ENCODE measurements at places on chromosomes 1 and 21. TPM values are rescaled to one million over a fixed set of nuclear protein-coding genes. Genes with fewer than 3 reads are reported as not detected.

- H3K27ac ChIP-seq = no peak overlapping the region
- H3K4me3 ChIP-seq = no peak overlapping the region
- H3K27me3 ChIP-seq = no peaks in the 10 kb centered on the region
- H3K4me1 ChIP-seq = peaks cover 10% of the 10 kb centered on the region
- no peaks in the 10 kb centered on the region for H3K36me3 ChIP-seq
Measured at GRCh38 chr1:63873751-63874150, 99.9 kb downstream of the ROR1 start.

- no peaks in the 10 kb centered on the region for H3K36me3 ChIP-seq
- no peaks in the 10 kb centered on the region for H3K4me1 ChIP-seq
- no peaks in the 10 kb centered on the region for H3K27me3 ChIP-seq
- no peak for DNase-seq
- H3K4me3 ChIP-seq = no peak overlapping the region
- no peak overlapping the region for H3K27ac ChIP-seq
Measured at GRCh38 chr1:219113261-219113660, 60.4 kb upstream of the LYPLAL1 start.

GRCh38 chr1:225378880-225379279 is 49.0 kb downstream of the LBR start:
- no peaks in the 10 kb centered on the region for H3K4me1 ChIP-seq
- no peaks in the 10 kb centered on the region for H3K27me3 ChIP-seq
- H3K4me3 ChIP-seq = no peak overlapping the region

- H3K27me3 ChIP-seq = no peaks in the 10 kb centered on the region
- no peak overlapping the region for H3K27ac ChIP-seq
Measured at GRCh38 chr1:61961009-61961408, 218.7 kb downstream of the PATJ start.

DNA sequence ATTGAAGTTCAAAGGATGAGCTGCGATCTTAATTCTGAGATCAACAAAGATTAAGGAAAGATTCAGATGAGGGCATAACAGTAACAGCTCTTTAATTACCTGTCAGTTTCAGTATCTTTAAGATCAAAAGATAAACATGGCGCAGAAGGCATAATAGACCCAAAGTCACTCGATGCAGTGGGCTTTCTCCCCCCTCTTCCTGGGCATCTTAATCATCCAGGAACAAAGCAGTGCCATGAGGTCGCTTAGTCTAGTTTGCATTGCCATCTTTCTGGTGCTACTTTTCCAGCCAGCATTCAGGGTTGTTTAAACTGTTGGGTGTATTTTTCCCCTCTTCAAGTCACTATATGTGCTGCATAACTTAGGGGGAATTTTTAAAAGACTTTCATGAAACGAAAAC is 72.3 kb downstream of the HUNK start:
- H3K27me3 ChIP-seq = no peaks in the 10 kb centered on the region
- H3K27ac ChIP-seq = no peak overlapping the region
- no peaks in the 10 kb centered on the region for H3K4me1 ChIP-seq
- H3K36me3 ChIP-seq = no peaks in the 10 kb centered on the region
- no peak for DNase-seq

DNA sequence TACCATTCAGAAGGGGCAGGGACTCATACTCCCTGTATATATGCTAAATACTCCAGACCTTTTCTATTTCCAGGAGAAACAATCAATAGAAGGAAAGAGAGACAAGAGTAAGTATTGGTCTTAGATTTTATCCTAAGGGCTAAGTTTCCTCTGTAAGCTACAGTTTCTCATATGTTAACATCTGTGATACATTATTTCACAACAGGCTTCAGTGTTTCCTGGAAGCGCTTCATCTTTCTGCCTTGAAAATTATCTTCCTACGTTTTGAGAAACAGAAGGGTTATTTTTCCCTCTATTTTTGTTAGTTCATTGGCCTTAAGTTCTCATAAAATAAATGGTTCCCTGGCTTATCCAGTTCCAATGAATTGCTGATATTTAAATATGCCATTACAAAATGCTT is 15.6 kb downstream of the FMO1 start:
- H3K36me3 ChIP-seq = no peaks in the 10 kb centered on the region
- no peaks in the 10 kb centered on the region for H3K4me1 ChIP-seq
- no peaks in the 10 kb centered on the region for H3K27me3 ChIP-seq
- H3K4me3 ChIP-seq = no peak overlapping the region

- no peaks in the 10 kb centered on the region for H3K4me1 ChIP-seq
- DNase-seq = no peak
- H3K27me3 ChIP-seq = no peaks in the 10 kb centered on the region
- no peak overlapping the region for H3K4me3 ChIP-seq
- H3K36me3 ChIP-seq = no peaks in the 10 kb centered on the region
Measured at GRCh38 chr1:104197516-104197915, 447.8 kb downstream of the AMY1C start.

- no peak overlapping the region for H3K4me3 ChIP-seq
- H3K27me3 ChIP-seq = no peaks in the 10 kb centered on the region
- DNase-seq = no peak
- H3K27ac ChIP-seq = no peak overlapping the region
- no peaks in the 10 kb centered on the region for H3K36me3 ChIP-seq
Measured at GRCh38 chr1:150249936-150250335, 7.6 kb upstream of the CA14 start.

DNA sequence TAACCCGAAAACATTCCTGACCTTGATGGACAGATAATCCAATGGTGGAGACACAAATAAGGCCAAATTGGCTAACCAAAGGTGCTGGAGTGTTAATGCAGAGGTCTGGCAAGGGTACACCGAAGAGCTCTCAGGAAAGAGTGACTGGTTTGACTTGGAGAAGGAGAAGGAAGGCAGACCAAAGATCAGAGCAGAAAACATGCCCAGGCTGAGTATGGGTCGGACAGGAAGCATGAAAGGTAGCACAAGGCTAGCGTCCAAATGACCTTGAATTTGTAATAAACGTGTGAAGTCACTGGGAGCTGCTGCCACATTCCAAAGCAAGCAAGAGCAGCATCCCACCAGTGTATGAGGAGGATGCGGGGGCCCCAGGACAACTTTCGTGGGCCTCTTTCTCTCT is 45.7 kb downstream of the APP start:
- H3K4me3 ChIP-seq = peak overlapping the region; percentile 16
- H3K27ac ChIP-seq = peak overlapping the region; percentile 58
- peaks cover 74% of the 10 kb centered on the region for H3K4me1 ChIP-seq

DNA sequence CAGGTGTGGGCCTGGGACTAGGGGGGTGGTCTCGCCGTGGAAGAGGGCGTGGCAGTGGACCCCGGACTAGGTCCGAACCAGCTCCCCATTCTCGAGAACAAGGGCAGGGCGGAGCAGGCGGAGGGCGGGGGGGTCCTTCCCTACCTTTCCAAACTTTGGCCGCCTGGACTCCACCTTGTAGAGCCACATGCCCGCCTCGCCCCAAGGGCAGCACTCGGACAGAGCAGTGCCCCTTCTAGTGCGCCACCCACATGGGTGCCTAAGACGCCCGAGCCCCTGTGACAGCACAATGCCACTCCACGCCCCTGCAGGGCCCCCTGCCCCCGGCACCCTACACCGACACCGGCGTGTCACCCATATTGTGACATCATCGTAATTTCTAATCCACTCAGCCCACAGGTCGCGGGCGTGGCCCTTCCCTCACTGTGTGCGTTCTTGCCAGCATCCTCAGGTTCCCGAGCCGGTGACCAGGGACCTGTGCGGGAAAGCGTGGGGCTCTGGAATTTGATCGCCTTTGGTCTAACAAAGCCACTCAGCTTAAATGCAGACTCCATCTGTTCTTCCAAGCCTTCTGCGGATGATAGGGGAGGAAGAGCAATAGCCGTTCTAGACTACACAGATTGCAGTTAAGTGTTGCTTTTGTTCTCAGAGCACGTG is 553 bp upstream of the STMN1 start:
- peak overlapping the region; percentile 76 for H3K27ac ChIP-seq
- peaks cover 17% of the 10 kb centered on the region for H3K4me1 ChIP-seq
- no peak for DNase-seq

DNA sequence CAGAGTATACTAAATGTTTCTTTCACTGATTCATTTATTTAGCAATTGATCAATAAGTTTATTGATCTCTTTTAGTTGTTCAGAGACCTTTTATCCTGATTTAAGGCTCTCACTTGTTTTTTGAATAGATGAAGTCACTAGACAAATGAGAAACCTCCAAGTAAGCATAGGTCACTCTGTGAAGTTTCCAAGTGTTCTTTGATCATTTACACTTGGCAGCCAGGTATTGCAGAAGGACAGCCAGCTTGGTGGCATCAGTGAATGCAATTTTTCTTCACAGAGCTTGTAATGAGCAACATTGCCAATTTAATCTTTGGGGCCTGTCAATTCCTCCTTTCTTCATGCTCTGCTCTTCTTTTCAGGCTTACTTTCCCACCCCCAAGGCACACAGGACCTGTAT is 413.0 kb downstream of the OMA1 start:
- no peak overlapping the region for H3K27ac ChIP-seq
- no peak overlapping the region for H3K4me3 ChIP-seq
- no peaks in the 10 kb centered on the region for H3K36me3 ChIP-seq
- no peaks in the 10 kb centered on the region for H3K4me1 ChIP-seq
- no peaks in the 10 kb centered on the region for H3K27me3 ChIP-seq

DNA sequence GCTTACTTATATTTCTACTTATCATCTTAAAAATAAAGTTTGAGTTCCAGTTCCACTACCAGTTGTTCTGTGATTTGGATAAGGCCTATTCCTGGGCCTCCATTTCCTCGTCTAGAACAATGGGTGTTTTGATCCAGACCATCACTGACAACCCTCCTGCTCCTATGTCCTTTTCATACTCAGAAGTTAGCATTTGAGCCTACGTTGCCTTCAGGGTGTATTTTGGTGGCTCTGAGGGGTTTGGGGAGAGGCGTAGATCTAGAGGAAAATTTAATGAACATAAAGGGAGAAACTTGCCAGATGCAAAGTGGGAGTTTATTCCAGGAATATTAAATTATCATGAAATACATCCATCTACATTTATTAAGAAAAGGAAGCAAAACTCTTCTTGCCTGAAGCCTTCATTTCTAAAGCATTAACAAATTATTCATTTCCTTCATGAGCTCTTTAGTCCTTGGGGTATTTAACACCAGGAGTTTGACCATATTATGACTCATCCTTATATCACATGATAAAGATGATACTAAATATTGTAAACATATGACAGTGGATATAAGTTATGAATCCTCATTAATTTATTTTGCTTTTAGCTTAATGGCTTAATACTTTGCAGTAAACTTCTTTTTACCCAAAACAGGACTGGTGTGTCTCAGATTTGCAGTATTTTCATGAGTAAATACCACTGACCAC is 47.2 kb upstream of the SYT14 start:
- no peaks in the 10 kb centered on the region for H3K27me3 ChIP-seq
- H3K4me3 ChIP-seq = no peak overlapping the region
- no peaks in the 10 kb centered on the region for H3K36me3 ChIP-seq
- H3K4me1 ChIP-seq = no peaks in the 10 kb centered on the region

DNA sequence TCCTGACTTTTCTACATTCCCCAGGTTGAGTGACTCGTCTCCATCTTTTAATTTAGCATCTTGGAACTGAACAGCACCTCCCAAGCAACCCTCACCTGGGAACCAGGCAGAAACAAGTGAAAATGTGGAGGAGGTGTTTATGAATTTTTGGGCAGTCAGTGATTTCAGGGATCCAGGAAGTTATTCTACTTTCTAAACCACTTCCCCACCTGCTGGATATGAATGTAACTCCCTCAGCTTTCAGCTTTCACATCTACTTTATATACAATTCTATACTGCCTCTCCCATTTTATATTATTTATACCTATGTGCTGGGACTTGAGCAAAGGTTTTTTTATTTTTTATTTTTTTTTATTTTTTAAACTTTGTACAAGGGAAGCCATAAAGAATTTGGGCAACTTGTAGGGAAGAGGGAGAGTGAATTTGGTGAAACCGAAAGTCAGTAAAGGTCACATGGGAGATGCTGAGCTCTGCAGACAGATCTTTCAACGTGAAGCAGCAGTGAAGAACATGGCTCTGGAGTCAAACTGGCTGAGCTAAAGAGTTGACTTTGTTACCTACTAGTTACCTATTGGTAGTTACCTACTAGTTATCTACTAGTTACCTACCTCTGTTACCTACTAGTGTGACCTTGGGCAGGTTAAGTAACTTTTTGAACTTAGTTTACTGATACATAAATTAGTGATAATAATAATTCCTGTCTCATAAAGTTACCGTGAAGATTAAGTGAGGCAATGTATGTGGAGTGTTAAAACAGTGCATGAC is 45.5 kb downstream of the DDR2 start:
- no peaks in the 10 kb centered on the region for H3K27me3 ChIP-seq
- H3K4me3 ChIP-seq = no peak overlapping the region
- H3K27ac ChIP-seq = peak overlapping the region; percentile 67

DNA sequence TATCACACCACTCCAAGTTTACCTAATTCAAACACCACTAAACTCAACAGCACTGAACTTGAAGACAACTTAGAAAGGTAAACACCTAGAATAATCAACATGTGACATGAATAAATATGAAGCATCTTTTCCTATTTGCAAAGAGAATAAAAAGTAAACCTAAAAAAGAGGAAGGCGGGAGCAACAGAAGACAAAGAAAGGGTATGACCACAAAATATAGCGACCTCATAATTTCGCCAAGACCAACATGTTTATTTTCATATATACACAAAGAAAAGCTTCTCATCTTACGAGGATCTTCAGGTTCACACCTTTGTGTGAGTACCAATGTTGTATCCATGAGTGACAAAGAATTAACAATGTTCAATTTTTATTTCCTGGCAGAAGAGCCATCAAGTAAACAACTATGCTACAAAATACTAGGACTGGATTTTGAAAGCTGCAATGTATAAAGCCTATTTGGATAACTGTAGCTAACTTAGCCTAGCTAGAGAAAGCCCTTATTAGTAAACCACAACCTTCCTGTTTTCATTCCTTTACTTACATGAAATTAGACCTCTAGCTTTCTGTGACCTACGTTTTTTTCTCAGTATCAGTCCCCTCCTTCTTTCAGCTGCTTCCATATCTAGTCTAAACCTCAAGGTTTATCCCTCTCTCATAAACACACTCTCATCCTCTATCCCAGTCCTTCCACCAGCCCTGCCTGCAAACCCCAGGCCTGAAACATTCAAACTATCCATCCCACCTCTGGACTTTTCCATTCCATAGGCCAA is 21.3 kb upstream of the PHTF1 start:
- peaks cover 38% of the 10 kb centered on the region for H3K4me1 ChIP-seq
- no peak overlapping the region for H3K4me3 ChIP-seq
- H3K27me3 ChIP-seq = no peaks in the 10 kb centered on the region
- H3K36me3 ChIP-seq = peaks cover 16% of the 10 kb centered on the region

DNA sequence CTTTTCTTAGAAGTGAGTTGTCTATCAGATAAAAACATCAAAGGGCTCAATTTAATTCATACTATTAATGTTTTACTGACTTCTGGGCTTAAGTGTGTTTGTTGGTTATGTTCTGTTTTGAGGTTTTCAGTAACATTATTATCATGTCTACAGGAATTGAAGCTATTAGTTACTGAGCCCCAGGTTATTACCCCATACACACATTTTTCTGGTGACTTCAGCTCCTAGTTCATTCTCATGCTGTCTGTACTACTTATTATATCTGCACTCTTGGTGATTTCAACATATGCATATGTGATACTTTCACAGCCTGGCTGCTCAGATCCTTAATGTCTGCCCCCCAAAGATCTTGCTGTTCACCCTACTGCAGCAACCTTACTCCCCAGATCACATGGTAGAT is 27.0 kb upstream of the SGIP1 start:
- DNase-seq = no peak
- H3K4me1 ChIP-seq = peaks cover 17% of the 10 kb centered on the region
- no peak overlapping the region for H3K27ac ChIP-seq
- H3K27me3 ChIP-seq = no peaks in the 10 kb centered on the region

The VCAM1 gene
- total RNA-seq = 8.3 TPM

The FCRL2 gene
- total RNA-seq = not detected

The NOS1AP gene
- total RNA-seq = 0.99 TPM

The PLEKHA6 gene
- 12.5 TPM for total RNA-seq

The KCNK2 gene
- total RNA-seq = 2.7 TPM

The MCOLN3 gene
- total RNA-seq = 2.1 TPM

The SNAP47 gene
- total RNA-seq = 40.8 TPM

The TGFB2 gene
- 12.6 TPM for total RNA-seq

The NPHP4 gene
- total RNA-seq = 8.7 TPM

The GNG12 gene
- 115 TPM for total RNA-seq

The HRNR gene
- not detected for total RNA-seq

Data from esophagus muscularis mucosa (tissue), 4 donors.